NCI-H1105 (cell line): ENCODE measurements at places on chromosomes 11 and 22.

DNA sequence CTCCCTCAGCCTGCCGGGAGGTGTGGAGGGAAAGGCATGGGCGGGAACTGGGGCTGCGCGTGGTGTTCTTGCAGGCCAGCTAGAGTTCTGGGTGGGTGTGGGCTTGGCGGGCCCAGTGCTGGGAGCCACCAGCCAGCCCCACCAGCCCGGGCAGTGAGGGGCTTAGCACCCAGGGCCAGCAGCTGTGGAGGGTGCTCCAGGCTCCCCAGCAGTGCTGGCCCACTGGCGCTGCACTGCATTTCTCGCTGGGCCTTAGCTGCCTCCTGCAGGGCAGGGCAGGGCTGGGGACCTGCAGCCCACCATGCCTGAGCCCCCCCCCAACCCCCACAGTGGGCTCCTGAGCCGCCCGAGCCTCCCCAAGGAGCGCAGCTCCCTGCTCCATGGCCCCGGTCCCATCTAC is 304.2 kb downstream of the KCNA4 start:
- DNase-seq: no peak

- DNase-seq: peak; percentile 80
Observed at GRCh38 chr11:34789196-34789834, 126.9 kb downstream of the APIP start.

DNA sequence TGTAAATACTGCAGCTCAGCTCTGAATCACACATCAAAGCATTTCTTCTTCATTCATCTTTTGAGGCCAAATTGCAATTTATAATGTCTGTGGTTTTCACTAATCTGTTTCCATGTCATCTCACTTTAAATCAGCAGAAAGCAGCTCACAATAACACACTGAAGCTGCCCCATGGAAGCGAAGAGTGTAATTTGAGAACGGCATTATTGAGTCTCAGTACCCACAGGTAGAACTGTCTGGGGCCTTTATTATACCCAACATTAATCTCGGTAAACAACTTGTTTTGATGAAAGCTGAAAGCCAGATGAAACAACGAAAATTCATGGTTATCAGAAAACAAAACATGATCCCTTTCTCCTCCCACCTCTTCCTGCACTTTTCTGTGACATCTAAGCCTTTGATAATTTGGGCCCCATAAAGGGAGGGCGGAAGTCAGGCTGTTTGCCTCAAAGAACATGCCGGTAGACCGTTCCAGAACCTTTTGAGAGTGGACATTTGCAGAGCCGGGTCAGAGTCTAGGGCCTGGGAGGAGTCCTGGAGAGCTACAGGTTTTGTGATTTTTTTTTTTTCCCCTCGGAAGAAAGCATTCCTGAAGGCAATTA is 68.2 kb upstream of the SESN3 start:
- peak; percentile 37 for DNase-seq

DNA sequence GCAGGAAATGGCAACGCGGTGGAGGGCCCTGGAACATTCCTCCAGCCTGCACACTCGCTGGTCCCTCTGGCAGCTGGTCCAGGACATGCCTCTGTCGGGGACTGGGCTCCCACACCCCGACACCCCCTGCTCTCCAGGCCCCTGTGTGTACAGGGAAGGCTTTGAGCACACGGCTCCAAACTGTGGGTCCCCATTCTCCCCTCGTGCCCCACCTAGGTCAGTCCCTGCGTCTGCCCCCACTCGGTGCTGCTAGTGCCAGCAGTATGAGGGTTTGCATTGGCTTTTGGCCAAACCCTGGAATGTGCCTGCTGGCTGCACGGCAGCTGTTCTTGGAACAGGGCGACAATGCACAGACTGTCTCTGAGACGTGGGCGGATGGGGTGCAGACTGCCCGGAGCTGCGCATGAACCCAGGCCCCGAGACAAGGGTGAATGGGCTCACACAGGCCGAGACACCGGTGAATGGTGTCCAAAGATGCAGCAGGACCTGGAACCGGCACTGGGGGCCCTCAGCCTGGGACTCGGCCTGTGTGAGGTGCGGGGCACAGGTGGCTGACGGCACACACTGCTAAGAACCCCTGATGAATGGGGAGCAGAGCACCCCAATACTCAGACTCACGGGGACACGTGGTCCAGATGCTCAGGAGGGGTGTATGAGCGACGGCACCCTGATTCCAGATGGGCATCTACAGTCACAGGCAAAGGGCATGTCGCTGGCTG is 7.5 kb upstream of the SYT8 start:
- peak; percentile 93 for DNase-seq

DNA sequence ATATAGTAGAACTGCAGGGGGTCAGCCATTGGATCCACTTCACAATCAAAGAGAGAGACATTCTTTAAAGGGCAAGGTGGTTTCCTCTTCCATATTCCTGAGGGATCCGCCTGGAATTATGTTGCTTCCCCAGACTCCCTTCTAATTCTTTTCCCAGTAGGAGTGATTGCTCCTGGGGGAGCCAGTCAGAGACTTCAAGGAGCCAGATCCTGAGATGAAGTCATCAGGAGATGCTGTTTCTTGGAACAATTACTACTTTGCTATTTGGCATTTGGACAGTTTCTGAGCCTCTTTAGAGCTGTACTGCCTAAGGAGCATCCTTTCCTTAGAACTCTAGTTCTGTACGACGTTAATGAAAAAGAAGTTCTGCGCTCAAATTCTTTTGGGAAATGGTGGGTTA is 1.9 kb upstream of the OR9Q2 start:
- no peak for DNase-seq

DNA sequence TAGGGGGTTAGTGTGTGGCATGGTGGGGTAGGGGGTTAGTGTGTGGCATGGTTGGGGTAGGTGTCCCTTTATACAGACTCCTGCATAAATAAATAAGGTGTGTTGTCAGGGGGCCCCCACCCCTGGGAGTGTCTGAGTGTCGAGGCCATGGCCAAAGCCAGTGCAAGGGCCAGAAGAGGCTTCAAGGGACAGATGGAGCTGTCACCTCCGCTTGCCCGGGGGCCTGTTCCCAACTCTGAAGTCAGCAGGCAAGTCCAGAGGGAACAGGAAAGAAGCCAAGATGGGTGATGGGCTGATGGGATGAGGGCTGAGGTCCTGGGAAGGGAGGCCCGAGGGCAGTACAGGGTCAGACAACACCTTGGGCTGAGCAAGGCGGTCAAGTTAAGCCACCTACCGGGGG is 997.8 kb downstream of the BRD1 start:
- no peak for DNase-seq

DNA sequence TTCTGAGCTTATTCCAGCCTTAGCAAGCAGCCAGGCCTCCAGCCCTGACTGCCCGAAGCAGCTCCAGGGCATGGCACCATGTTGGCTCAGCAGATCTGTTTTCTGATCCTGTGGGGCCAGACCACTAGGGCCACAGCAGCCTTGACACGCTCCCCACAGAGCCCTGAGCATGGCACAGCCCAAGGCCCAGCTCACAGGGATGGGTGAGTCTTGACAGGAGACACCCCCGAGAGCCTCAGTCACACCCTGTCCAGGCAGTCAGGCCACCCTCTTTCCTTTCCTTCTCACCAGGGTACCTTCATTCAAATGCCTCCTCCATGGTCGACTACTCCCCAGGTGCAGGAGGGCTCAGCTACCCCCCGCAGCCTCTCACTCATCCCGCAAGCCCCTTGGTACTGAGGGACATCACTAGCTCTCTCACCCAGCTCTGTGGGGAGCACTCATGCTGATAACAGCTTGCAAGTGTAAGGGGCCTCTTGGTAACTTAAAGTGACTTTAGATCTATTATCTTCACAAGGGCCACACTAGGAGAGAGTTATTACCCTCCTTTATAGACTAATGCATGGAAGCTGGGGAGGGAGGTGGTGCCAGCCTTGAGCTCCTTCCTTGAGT is 3.9 kb upstream of the CDC42BPG start:
- no peak for DNase-seq

- no peak for DNase-seq
Observed at GRCh38 chr11:60948250-60948649, 3.7 kb downstream of the SLC15A3 start.

GRCh38 chr11:31806928-31807798 is 4.0 kb downstream of the PAX6 start:
- no peak for DNase-seq

GRCh38 chr22:38724926-38725571 is 19.3 kb downstream of the GTPBP1 start:
- DNase-seq: peak; percentile 21

DNA sequence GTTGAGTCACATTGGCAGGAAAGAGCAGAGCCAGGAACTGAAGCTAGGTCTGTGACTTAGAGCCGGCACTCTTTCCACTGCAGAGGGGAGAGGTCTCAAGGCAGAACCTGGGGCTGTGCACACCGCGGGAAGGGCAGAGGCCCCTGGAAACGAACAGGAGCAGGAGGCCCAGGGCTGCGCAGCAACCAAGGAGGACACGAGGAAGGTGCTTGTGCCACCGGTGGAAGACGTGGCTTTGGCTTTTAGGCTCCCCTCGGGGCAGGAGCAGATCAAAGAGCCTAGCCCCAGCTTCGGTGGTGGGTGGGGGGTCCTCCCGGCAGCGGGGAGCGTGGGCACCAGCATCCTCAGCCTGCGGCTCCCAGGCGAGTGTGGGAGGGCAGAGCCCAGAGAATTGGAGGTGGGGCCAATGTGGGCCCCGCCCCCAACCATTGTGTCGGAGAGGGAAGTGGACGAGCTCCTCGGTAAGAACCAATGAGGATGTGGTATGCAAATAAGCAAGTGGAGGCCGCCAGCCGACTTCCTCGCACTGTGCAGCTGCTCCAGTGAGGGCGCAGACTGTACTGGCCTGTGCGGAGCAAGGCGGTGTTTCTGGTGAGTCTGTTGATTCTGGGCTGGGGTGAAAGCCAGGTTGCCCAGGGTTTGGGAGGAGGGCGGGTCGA is at the start of gene CCDC116:
CCDC116 (plus strand) TSS at position 524 of the 659 bp plus-strand sequence. CDS start 422 bp downstream, outside the sequence.
- no peak for DNase-seq

GRCh38 chr11:88188251-88188931 is 13.1 kb upstream of the RAB38 start:
- no peak for DNase-seq

- DNase-seq: no peak
Observed at GRCh38 chr22:30187529-30188407, 58.8 kb downstream of the LIF start.

GRCh38 chr11:87142594-87142993 is 104.9 kb downstream of the TMEM135 start:
- DNase-seq: no peak

GRCh38 chr11:9274499-9275258 is 9.5 kb upstream of the DENND5A start:
- DNase-seq: no peak

- no peak for DNase-seq
Observed at GRCh38 chr11:44573333-44573732, 7.9 kb downstream of the CD82 start.

GRCh38 chr11:123742031-123742723 is 717 bp upstream of the ZNF202 start:
- DNase-seq: no peak

- DNase-seq: no peak
Observed at GRCh38 chr11:12914400-12914912, 94.7 kb upstream of the RASSF10 start.

GRCh38 chr11:58786693-58787092 is 55.0 kb upstream of the GLYAT start:
- no peak for DNase-seq

DNA sequence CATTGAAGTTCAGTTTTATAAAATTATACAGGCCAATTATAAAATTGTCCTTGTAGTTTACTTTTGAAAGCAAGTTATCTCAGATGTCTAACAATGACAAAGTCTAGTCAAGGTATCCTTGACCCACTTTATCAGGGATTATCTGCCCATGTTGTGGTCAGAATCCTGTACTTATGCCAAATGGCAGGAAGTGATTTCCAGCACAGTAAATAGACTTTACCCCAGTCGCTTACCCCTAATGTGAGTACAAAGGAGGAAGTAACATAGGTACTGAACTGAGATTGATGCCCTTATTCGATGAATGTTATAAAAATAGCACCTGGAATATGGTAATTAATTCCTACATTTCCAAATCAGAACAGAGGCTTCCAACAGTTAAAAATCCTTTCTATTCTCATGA is 355.7 kb downstream of the CNTN5 start:
- DNase-seq: no peak

GRCh38 chr11:41031551-41032060 is 427.8 kb downstream of the LRRC4C start:
- DNase-seq: peak; percentile 77

DNA sequence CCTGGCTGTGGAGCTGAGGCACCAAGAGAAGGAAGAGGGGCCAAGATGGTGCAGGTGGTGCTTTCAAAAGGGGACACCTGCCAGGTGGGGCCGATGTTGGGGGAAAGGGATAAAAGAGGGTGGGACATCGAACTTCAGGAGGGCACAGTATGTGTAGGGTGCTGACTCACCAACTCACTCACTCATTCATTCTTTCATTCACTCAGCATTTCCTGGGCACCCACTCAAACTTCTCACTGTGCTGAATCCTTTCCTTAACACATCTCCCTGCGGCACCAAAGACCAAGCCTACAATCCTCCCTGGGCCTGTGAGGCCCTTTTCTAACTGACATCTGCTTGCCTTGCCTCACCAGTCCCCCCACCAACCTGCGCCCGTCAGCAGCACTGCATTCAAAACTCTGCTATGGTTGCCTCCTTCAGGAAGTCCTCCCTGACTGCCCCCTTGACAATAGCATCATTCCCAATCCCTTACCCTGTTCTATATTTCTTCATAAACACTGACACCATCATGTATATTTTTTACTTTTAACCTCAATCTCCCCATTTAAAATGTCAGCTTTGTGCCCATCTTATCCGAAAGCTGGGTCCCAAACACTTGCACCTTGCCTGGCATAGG is 246.6 kb downstream of the MN1 start:
- DNase-seq: no peak

DNA sequence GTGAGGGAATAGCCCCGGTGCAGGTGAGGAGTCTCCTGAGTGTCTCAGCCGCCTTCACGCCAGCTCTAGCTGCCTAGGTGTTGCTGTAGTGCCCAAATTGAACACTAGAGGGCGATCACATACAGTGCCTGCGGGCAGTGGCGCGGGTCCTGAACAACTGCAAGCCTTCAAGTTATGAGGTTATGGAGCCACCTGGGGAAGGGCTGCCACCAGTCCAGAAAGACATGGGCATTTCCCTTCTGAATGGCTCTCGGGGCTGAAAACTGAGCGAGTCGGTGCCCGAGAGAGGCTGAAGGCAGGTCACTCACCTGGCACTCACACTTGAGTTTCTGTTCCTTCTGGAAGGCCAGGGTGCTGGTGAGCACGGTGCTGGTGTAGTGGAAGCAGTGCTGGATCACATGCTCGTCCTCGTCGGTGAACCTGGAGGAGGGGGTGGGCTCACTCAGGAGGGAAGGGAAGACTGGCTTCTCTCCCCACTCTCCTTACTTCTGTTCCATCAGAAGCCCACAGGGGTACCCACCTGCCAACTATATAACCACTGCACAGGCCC is 88.4 kb downstream of the PDE2A start:
- peak; percentile 64 for DNase-seq

GRCh38 chr22:30892731-30893221 is 75.8 kb downstream of the MORC2 start:
- no peak for DNase-seq

GRCh38 chr11:38304926-38305325 is 1706.9 kb upstream of the RAG2 start:
- DNase-seq: no peak
